ENCODE measurements at places on chromosomes 2 and 18.

GRCh38 chr2:47088371-47089082 is 66.6 kb downstream of the STPG4 start:
- no peak for DNase-seq

DNA sequence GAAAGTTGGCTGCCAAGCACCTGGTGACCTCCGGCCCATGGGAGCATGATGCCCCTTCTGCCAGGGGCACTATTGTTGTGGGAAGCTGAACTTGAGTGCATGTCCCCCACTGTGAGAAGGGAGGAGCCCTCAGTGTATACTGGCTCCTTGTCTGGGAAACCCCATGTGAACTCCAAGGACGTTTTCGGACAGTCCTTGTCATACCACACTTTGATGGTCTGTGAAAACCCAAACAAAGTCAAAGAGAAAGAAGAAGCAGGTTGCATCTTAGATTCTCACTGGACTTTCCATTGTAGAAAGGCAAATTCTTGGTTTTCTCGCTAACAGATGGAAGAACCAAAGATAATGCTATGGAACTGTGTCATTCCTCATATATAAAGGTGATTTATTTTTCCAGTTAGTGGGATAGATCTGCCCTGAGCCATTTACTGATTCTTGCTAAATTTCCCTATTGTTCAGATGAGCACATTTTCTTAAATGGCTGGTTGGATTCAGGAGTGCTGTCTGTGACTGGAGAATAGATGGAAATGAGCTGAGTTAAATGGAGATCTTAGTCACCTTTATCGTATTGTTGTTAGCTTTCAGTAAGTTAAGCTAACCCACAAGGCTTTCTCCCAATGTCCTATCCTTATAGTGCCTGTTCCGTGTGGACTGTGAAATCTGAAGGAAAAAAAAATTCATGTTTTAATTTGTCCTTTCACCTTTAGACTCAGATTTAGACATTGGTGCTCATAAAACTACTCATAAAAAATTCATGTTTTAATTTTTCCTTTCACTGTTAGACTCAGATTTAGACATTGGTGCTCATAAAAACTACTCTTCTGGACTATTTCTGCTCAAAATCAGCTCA is 166.6 kb downstream of the ACTR3 start:
- DNase-seq: no peak

DNA sequence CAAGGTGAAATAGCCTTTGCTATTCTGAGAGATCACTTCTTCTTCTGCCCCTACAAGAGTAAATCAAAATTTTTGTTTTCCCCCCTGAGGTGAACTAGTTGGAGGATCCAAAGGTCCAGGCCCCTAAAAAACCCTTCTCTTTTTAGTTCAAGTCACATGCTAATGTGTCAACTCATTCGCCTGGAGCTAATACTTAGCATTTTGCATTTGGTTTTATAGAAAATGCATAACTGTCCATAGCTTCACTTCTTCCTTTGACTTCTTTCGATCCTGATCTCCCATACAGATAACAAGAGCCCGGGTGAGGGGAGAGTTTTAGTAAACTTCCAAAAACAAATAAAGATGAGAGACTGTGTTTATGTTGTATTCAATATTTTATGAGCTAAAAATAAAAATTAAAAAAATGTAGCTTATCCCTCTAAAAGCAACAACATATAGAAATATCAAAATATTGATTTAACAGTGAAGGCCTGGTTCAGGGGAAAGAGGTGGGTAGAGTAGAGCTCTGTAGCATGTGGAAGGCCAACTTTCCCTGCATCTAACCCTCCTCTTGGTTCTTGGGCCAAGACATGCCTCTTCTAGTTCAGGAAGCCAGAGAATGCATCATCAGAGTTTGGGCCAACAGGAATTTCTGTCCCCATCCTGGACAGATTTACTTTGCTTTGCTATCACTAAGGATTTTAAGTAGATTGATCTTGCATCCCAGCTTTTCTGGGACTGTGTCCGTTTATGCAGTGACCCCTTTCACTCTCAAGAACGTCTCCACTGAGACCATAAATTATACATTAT is 333.8 kb downstream of the ALK start:
- DNase-seq: no peak

- DNase-seq: no peak
Measured at GRCh38 chr2:10165861-10166675, 43.5 kb downstream of the RRM2 start.

GRCh38 chr2:69007603-69008002 is 5.4 kb upstream of the ANTXR1 start:
- DNase-seq: no peak

- no peak for DNase-seq
Measured at GRCh38 chr2:239883326-239884050, 141.7 kb downstream of the NDUFA10 start.

DNA sequence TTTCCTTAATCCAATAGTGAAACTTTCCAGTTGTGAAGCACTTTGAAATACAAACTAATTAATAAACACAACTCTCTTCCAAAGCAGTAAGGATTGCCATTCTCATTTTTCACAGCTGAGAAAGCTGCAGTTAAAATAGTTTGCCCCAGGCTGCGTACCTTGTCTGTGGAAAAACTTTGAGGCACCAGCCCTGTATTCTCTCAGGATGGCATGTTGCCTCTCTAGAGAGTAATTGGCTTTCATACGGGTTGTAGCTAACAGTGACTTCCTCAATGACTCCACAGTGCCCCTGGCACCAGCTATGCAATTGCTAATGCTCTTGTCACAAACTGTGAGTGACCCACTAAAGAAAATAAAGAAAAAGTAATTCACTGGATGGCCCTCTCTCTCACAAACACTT is 345.7 kb downstream of the MTX2 start:
- no peak for DNase-seq

GRCh38 chr2:144097440-144098225 is 422.3 kb downstream of the ZEB2 start:
- no peak for DNase-seq

- no peak for DNase-seq
Measured at GRCh38 chr2:166388481-166389070, 12.8 kb upstream of the SCN9A start.

DNA sequence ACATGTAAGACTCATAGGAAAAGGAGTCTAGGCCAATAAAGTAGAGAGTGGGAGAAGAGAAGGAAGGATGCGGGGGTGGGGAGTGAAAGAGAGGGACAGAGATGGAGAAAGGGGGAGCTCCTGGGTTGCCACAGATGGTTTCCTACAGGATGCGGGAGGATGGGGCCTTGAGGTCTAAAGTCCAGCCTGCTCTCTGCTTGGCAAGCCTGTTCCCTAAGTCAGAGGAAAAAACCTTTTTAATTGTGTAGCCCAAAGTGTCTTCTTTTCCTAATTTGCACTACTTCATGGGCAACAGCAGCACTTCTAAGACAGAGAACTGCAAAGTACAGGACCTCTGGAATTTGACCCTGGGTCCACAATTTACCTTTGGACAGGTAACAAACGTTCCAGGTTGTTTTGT is 1.4 kb upstream of the FAM110C start:
- no peak for DNase-seq

DNA sequence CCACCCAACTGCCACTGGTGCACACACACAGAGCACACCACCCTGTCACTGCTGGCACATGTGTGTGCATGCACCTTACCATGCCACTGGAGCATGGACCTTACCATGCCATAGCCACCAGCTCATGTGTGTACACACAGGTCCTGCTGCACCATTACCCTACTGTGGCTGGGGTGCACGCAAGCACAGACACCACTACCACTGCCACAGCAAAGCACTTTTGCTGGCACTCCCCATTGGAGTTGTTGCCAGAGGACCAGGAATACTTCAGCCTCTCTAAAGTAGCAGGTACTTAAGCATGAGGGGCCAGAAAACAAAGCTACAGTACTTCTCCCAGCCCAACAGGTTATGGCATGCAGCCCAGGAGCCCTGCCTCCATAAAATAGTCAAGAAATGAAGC is 404.8 kb downstream of the MBD2 start:
- DNase-seq: no peak

GRCh38 chr2:74373221-74373676 is 6.9 kb downstream of the DCTN1 start:
- DNase-seq: no peak

DNA sequence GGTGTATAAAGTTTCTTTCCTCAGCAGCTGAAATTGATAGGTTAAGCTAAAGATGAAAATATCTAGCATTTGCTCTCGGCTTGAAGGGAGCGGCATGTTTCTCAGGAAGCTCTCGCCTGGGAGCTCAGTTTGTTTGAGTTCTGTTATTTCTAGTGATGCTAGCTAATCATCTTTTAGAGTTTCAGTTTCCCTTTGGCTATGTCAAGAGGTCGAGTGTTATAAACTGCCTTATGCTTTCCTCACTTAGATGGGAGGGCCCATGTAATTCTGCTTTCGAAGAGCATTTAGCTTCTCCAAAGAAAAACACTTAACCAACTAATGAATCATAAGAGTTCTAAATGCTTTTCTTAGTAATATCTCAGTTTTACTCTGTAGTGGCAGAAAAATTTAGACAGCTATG is 33.6 kb downstream of the PLCL1 start:
- DNase-seq: no peak

DNA sequence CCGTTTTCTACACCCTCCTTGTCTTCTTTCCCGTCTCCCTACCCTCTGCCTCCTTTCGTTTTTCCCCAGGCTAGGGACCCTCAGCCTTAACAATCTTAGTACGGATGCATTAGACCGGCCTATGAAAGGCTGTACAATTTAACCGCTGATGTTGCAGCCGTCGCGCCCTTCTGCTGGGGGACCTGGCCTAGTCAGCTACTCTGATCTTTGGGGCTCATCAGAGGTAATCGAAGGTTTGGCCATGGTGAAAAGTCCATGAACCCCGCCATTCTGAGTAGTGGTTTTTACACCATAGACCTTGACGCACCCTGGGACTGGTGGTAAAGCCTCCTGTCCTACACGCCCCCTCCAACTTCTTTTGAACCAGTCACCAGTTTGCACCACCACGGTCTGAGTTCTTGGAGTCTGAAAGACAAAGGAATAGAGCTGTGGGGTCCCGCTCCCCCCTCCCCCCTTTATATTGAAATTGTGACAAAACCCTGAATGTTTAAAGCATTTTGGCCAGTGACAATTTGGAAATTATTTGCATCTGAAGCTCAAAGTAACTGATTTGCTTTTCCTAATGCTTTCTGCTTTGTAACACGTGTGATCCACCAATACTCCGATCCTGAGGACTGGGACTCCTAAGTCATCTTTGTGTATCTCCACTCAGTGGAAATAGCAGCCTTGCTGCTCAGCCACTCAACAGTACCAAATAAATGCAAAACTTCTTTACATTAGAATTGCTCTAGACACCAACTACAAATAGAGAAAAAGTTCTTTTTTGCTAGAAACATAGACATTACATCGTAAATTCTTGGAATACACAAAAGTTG is 642 bp upstream of the SRSF7 start:
- DNase-seq: no peak

All from stimulated activated CD4-positive, alpha-beta T cell treated with anti-CD3 and anti-CD28 coated beads, Interleukin-1b, Interleukin-23, amount 100 ng/mL, for 24 hours (primary cell).